ENCODE measurements at places on chromosomes 1 and 21.

DNA sequence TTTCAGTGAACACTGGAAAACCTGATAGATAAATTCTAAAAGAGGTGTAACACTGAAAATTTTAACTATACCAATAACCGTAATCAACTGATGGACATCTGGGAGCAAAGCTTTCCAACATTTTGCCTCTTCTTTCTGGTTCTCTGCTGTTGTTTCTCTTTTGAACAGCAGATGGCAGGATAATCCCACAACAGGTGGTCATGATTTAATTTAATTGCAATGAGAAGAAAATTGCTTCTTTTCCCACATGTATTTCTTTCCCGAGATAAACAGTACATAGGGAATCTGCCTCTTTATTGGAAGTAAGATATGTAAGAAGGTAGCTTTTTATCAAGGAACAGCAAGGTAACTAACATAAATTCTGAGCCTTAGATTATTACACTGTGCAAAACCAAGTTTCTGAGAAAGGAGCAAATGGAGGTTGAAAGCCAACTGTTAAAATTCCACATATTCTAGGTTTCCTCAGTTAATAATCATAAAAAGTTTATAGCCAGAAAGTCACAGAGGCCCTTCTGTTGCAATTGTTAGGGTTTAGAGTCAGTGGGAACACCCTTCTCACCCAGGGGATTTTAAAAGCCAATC, 72.9 kb downstream of the RPS6KA1 start:
- peak; percentile 61 for DNase-seq

GRCh38 chr1:78619446-78619802, 824 bp upstream of the IFI44L start:
- peak; percentile 4 for DNase-seq

DNA sequence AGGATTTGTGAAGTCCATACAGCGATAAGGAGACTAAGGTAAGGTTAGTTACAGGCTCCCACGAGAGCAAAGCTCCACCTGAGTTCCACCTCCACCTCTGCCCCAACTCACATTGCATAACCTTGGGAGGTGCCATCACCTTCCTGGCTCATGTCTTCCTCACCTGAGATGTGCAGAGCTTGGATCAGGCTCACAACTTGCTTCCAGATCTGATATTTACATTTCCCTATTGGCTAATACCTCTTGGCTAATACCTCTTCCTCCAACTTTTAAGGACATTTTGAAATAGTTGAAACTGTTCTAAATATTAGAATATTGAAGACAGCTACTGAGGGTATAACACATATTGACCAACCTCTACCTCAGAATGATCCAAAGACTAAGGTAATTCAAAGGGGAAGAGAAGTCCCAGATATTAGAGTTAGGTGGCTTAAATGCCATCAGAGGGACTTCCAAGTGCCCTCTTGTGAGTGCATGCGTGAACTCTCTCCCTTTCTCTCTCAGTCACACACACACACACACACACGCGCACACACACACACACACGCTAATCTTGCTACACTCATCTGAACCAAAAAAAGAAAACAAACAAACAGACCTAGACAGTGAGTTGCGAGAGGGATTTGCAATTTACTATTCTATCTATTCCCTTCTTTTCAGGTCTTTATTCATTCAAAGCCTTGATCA, 134.3 kb downstream of the PLPP3 start:
- no peak for DNase-seq

GRCh38 chr1:64476251-64476952, 6.5 kb downstream of the CACHD1 start:
- DNase-seq = no peak

DNA sequence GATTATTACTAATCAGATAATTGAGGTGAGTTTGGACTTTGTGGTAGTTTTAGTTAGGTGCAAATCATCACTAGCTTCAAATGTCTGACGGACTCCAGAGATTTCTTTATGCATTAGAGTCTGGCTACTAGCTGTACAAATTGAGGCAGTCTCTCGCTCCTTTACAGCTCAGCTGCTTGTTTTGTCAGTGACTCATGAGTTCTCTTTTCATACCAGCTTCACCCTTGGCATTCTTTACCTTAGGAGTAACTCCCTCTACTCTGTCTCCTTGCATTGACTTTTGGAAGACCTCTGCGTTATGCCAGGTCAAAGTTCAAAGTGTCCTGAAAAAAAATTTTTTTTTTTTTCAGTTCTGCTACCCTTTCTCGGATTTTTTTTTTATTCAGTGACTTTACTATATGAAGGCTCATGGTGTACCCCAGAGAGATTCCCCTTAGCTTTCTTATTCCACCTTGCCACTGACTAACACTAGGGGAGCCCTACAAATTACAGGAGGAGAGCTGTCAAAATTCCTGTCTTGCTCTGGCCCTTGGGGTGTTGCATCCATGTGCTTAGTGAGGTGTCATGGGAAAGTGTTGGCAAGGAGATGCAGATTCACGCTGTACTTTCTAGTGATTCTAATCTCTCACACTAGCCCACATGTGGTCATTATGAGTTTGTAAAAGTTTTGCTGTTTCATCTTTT, 576.6 kb downstream of the ADGRL2 start:
- no peak for DNase-seq

- no peak for DNase-seq
These were observed at the start of gene S100A7A for GRCh38 chr1:153415850-153416570. Gene S100A7A, plus strand, starts transcription at chr1:153416520. Its CDS starts 1,563 bp downstream, at chr1:153418083.

GRCh38 chr21:32278103-32278502, 746 bp downstream of the MIS18A start:
- no peak for DNase-seq

DNA sequence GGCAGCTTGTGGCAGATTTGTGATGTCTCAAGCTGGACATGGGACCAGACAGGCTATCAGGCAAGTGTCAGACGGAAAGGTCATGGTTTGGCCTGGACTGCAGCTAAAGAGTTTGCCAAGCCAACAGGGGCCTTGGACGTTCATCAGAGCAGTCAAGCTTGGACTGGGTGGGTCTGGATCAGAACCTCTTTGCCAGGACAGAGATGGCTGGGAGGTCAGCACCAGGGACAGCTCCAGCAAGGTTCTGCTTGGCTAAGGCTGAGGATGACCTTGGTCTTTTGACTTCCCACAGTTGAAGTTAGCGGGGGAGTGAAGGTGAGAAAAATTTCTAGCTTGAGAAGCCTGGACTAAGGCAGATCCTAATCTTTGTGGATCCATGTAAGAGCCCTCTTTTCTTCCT, 68.1 kb downstream of the GRIK3 start:
- no peak for DNase-seq

- DNase-seq = no peak
These were observed 11.3 kb downstream of the ARHGEF11 start for GRCh38 chr1:157034137-157034800.

DNA sequence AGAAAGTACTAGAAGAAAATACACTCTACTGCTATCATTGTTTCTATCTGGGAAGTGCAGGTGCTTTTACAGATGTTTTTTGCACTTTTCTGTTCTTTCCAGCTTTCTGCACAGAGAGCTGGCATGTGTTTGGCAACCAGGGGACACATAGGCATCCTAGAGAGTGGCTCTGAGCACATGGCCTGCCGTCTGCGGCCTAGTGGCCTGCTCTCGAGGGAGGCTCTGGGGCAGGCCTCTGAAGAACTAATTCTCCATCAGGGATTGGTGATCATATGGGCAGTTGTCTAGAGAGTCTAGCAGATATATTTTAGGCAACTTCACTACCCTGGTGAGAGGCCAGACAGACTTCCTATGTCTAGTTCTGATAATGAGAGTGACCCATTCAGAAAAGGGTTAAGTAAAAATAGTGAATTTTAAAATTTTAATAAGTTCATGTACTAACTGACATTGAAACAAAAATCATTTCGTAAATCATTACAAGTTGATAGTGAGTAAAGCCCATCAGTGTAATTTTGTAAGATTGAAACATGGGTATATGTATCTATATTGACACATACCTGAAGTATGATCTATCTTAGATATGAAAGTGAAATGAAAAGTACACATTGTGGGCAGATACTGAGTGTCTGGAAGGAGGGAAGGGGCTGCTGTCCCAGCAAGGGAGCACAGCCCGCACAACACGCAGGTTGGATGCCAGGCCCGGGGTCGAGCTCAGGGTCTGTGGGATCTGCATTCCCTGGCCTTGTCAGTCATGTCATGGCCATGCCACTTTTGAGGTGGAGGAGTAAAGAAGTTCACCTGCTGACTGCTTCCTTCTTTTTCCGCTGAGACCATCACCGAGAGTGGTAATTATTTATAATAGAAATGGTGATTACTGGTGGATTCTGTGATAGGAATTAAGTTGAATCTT, 79.8 kb downstream of the PCBP3 start:
- DNase-seq = no peak

GRCh38 chr1:180185281-180185680, 30.6 kb downstream of the QSOX1 start:
- DNase-seq = no peak

- no peak for DNase-seq
These were observed 25.5 kb downstream of the C1orf198 start for GRCh38 chr1:230842801-230843200.

- DNase-seq = no peak
These were observed 318.9 kb downstream of the LMO4 start for GRCh38 chr1:87647430-87648177.

DNA sequence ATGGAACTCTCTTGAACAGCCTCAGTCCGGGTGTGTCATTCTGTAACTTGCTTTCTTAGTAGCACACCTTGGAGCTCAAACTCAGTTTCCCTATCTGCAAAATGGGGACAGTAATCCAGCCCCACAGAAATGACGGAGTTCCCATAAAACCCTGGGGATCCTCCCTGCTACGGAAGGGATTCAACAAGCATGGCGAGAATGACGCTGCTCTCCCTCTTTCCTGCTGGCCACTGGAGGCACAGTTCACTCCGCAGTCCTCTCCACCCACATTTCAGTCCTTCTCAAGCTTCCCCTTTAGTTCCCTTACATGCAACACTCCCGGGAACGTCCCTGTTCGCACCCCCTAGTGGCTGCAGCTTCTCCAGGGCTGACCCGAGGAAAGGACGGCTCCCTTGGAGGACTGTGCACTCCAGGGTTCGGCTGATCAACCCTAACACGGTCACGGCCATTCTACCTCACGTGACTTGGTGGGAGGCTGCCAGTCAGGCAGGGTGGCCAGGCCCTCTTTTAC, 20.6 kb downstream of the RUNX3 start:
- DNase-seq = no peak

DNA sequence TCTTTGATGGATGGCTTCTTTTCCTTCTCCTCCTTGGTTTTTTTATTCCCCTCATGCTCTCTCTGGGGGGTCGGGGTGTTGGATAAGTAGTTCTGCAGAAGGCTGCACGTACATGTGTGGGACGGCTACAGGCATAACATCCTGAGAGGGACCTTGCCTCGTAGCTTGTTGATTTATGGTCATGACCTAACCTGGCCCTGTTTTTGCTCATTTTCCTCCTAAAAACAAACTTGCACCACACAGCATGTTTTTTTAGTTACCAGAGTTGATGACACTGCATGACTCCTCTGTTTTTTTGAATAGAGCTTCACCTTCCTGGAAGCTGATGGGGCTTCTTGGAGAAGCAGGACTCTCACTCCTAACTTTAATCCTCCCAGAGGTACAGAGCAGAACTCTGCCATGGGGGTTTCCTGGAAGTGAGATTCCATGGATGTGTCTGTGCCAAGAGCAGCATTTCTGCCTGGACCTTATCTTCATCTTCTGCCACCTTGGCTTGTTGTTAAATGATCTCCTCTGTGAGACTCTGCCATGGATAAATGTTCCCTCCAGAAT, 114.7 kb downstream of the PAPPA2 start:
- DNase-seq = no peak

GRCh38 chr1:19348441-19349198, 36.5 kb downstream of the SLC66A1 start:
- no peak for DNase-seq

DNA sequence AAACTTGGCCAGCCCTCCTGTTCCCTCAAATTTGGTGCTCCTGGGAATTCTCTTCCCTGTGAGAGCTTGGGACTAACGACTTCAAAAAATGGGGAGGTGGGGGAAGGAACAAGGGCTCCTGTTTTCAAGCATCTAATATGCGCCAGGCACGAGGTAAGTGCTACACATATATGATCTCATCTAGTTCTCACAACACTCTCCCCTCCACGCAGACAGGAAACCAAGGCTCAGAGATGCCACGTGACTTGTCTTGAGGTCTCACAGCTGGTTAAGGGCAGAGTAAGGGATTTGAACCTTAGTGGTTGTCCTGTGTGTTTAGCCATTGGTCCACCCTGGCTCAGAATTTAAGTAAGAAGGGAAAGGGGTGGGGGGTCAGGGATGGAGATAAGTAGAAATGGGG, 125.9 kb downstream of the DMRTB1 start:
- peak; percentile 83 for DNase-seq

DNA sequence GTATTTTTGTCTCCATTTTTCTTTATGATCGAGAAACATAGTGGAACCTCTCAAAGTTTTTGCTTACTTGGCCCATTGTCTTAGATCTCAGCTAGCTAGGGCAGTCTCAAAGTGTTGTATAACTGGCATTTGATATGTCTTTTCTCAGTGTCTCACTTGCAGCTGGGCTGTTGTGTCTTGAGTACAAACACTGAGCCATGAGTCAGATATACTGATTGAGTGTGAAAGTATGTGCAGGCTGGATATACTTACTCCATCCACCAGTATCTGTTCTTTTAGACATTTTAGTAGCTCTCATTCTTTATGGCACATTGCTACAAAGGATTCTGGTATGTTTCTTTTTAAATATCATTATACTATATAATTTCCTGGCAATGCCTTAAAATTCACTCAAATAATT, 14.3 kb upstream of the GPR52 start:
- DNase-seq = no peak

GRCh38 chr1:113701429-113701828, 57.9 kb downstream of the PHTF1 start:
- no peak for DNase-seq

- DNase-seq = no peak
These were observed 180.5 kb upstream of the GORAB start for GRCh38 chr1:170351366-170351946.

DNA sequence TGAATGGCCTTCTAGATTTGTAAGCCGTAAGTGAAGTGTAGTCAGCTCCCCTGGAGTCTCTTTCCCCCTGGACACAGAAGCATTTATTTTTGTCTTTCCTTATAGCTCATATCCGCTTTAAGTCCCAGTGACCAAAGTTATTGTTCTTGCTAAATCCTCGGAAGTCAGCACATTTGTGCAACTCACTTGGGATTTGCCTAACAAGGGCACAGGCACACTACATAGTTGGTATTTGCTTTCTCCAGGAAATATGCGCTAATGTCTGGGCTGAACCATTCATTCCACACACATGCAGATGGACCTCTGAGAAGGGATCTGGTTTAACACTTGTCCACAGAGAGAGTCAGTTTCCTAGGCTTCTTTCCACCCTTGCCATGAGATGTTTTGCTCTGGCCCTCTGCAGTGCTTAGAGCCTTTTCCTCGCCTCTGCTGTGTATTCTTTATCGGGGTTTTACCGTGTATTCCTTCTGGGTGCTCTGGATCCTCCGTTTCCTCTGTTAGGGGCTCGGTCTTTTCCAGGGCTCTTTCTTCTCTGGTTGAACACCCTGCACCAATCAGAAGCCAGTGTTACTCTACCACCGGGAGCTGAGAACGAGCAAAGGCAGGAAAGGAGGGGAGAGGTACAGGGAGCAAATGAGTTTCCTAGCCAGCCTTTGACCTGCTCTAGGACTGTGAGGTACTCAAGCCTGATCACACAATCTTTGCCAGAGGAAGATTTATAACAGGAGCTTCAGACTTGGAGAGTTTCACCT, 72.4 kb downstream of the ABCA4 start:
- DNase-seq = no peak

Measured in CD8-positive, alpha-beta memory T cell (primary cell).